Gastroesophageal sphincter (tissue), 4 donors: ENCODE measurements at places on chromosomes 2 and 18.
A peak's percentile ranks its signal among the peaks of the same experiment; 100 is the strongest.

- ATAC-seq, result no peak
Measured at GRCh38 chr2:42232024-42232423, 62.9 kb downstream of the EML4 start.

- ATAC-seq, result peak; percentile 74
Measured at GRCh38 chr2:178280244-178280852, 86.0 kb downstream of the OSBPL6 start.

DNA sequence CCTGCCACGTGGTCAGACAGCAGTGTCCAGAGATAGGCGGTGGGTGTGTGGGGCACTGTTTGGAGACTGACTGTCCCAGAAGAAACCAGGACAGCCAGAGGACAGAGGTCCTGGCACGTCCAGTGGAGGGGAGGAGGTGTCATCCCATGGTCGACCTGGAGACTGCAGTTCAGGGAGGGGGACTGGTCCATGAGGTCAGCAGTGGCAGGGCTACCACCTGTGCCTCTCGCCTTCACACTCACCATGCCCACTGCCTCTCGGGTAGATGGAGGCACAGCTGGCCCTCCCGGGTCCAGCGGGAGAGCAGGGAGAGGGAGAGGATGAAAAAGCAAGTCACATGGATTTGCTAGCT, 53.9 kb downstream of the INHBB start:
- no peak for ATAC-seq

- ATAC-seq, result no peak
Measured at GRCh38 chr18:78641689-78642231, 337.9 kb upstream of the SALL3 start.

- ATAC-seq, result no peak
Measured at GRCh38 chr2:119599384-119599783, 55.1 kb downstream of the CFAP221 start.

DNA sequence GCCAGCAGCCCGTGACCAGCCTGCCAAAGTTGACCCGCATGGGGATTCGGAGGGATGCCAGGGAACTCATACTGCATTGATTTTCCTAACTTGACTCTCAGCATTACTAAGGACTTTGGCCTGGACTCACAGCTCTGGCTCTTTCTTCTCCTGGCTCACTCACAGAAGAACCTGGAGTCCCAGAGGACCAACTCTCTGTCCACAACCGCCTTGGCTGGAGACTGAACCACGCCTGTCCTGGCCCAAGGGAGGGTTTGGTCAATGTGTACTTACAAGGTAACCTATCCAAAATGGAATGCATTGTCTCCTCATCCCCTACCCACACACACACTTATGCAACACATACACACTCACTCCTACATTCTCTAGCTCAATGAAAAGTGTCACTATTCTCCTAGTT, 135.6 kb upstream of the KLHL29 start:
- ATAC-seq, result peak; percentile 77

- no peak for ATAC-seq
Measured at GRCh38 chr2:148507970-148508369, 136.6 kb upstream of the EPC2 start.

GRCh38 chr2:168976034-168976654, 55.0 kb downstream of the ABCB11 start:
- no peak for ATAC-seq

DNA sequence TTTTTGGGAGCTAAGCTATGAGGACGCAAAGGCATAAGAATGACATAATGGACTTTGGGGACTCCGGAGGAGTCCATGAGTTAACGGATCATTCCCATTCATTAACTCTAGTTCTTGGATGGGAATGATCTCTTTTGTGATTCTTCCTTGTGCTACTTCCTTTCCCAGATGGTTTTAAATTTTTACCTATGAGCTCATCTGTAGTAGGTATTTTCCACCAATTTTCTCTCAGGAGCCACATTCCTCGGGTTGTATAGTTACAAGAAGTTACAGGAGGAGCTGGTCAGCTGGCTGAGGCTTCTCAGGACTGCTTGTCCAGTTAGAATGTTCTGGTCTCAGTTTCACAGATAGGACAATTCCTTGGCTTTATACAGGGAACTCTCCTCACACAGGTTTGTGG, 42.9 kb upstream of the LPIN2 start:
- no peak for ATAC-seq

GRCh38 chr2:221350616-221351015, 221.5 kb downstream of the EPHA4 start:
- ATAC-seq, result no peak

DNA sequence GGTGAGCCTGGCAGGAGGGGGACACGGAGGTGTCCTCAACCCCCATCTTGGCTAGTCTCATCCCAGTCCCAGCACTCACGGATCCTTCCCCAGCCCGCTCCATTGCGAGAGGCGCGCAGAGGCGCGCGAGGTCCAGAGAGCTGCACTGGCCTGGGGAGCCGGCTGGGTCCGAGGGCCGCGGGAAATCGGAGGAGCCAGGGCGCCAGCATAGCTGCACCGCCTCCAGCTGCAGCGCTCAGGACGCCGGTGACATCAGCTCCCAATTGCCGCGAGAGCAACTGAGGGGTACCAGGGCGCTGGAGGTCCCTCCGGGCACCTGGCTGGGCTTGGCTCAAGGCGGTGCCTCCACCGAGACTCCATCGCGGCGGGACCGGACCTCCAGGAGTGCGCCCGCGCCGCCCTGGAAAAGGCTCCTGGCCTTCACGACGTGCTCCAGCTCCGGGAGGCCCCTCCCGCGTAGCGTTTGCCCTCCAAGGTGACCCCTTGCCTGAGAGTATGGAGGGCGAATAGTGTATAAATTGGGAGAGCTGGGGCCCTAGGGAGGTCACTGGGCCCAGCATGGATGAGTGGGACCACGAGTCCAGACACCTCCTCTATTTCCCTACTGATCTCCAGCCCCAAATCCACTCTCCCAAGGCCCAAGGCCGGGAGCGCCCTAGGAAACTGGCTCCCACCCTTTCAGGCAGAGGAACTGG, 5.5 kb downstream of the RTKN start:
- ATAC-seq, result no peak

- ATAC-seq, result no peak
Measured at GRCh38 chr18:75124551-75124950, 84.4 kb downstream of the PTGR3 start.

- ATAC-seq, result peak; percentile 6
Measured at GRCh38 chr2:68290901-68291300, 28.8 kb downstream of the CNRIP1 start.

DNA sequence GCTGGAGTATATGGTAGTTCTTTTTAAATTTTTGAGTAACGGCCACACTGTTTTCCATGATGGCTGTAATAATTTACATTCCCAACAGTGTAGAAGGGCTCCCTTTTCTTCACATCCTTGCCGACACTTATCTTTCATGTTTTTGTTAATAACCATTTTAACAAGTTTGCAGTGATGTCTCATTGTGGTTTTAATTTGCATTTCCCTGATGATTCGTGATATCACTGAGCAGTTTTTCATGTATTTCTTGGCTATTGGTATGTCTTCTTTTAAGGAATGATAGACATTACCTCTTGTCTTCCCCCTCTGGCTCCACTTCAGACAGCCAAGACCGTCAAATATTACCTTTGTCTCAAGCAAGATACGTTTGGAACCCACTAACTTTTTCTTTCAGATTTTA, 371.1 kb upstream of the NRP2 start:
- ATAC-seq, result no peak

GRCh38 chr18:52395146-52395852, 55.3 kb downstream of the DCC start:
- ATAC-seq, result no peak

GRCh38 chr18:36685580-36685979, 143.2 kb downstream of the TPGS2 start:
- no peak for ATAC-seq

- no peak for ATAC-seq
Measured at GRCh38 chr2:235287375-235287733, 206.5 kb upstream of the AGAP1 start.

GRCh38 chr2:164746713-164747112, 94.9 kb downstream of the COBLL1 start:
- no peak for ATAC-seq

DNA sequence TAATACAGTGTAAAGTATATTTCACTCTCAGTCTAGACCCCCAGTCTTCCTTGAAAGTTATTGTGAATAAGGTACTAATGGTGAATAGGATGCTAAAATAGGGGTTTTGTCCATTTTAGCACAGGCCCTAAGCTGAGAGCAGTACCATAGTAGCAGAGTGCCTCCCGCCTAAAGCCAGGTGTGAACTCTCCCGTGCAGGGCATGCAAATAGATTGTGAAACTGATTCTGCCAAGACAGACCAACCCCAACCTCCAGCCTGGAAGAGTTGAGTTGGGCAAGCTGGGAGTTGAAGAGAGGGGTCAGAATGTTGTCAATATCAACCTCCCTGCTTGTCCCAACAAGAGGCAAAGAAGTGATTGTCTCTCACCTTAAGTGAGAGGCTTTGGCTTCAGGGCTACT, 97.4 kb upstream of the CYRIA start:
- no peak for ATAC-seq

DNA sequence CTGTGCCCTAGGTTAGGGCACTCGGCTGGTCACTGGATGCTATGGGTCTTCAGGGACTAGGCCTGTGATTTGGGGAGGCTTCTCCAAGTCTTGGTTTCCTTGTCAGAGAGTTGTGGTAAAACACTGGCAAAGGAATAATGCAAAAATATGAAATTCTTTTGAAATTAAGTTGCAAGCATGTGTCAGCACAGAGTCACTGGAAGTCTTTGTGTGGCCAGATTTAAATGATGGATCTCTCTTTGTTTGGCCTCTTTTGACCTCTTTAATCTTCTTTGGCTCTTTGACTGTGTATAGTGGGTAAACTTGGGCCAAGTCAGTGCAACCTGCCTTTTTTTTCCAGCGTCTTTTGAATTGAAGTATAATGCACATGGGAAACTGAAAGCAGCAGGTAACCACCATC, 12.1 kb downstream of the HK2 start:
- no peak for ATAC-seq

DNA sequence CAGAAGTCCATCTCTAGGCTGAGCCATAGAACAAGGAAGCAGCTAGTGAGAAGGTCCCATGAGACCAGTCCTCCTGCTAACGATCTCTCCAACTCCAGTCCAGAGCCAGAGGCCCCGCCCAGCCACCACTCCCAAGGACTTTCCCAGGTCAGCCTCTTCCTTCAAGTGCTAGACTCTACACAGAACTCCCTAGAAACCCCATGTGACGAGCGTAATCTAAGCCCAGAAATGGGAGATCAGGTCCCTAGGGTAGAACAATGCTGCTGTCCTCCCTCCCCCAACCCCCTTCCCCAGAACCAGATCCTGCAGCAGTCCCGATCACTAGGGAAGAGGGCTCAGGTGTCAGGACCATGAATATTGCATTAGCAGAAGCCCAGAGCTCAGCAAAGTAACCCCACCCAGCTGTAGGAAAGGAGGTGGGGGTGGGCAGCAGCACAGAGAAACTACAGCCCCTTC, 6.9 kb downstream of the DCTN1 start:
- no peak for ATAC-seq

DNA sequence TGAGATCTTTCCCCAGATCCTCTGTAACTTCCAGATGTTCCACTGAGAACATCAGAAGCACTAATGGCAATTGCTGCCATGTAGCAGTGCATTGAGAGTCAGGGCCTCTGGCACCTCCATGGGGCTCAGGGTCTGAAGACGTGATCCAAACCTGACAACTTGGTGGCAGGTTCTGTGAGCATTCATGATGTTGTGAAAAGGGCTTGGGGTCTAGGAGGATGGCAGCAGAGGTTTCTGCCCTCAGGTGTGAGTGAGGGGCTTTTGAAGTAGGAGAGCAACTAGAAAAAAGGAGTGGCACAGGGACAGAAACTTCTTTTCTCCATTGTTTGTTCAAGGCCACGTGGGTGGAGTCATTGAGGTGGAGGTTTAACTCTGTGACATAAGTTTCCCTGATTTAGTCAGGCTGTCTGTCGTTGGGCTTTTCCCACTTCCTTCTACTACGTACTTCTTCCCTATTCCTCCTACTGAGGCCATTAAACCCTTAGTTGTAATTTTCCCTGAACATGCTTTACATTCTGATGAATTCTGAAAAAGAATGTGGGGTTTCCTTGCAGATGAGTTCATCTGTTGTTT, 13.1 kb downstream of the CFLAR start:
- no peak for ATAC-seq

GRCh38 chr2:20177556-20178248, 47.2 kb downstream of the SDC1 start:
- no peak for ATAC-seq

GRCh38 chr2:9914384-9915065, 37.0 kb upstream of the GRHL1 start:
- ATAC-seq, result no peak

- ATAC-seq, result no peak
Measured at GRCh38 chr2:239700686-239701345, 300.0 kb upstream of the HDAC4 start.

DNA sequence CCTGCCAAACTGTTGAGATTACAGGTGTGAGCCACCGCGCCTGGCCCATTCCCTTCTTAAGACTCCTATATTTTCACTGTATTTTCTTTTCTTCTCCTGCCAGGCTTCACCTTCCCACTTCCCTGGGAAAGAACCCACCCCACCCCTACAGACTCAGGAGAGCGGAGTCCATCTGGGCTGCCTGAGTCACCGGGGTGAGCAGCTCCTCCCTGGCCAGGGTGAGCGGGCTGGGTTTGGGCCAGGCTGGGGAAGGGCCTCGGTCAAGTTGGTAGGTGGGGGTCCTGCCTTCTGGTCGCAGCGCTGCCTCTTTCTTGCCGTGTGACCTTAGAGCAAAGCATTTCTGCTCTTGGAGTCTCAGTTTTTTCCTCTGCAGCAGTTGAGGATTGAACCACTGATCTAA, 2.1 kb upstream of the GAREM2 start:
- no peak for ATAC-seq

DNA sequence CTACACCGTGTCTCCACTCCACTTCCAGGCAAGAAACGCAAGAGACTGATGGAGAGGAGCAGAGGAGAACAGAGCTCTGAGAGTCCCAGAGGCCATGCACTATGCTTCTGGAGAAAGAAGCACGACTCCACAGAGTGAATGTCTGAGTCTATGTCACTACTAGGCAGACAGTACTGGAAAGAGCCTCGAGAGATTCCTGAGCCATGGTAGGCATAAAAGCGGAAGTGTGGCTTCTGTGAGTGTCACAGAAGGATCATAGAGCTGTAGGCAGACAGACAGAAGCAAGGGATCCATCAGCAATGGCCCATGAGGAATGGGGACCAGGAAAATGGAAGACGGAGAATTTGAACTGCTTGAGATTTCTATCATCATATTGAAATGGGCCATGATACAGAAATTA, 542.6 kb downstream of the ZEB2 start:
- ATAC-seq, result no peak

- ATAC-seq, result no peak
Measured at GRCh38 chr18:31447530-31448191, at the start of gene DSG3. Gene DSG3 (plus strand): TSS chr18:31447741. CDS start chr18:31447878, 137 bp downstream.

GRCh38 chr2:158743466-158743865, 51.7 kb upstream of the DAPL1 start:
- no peak for ATAC-seq

DNA sequence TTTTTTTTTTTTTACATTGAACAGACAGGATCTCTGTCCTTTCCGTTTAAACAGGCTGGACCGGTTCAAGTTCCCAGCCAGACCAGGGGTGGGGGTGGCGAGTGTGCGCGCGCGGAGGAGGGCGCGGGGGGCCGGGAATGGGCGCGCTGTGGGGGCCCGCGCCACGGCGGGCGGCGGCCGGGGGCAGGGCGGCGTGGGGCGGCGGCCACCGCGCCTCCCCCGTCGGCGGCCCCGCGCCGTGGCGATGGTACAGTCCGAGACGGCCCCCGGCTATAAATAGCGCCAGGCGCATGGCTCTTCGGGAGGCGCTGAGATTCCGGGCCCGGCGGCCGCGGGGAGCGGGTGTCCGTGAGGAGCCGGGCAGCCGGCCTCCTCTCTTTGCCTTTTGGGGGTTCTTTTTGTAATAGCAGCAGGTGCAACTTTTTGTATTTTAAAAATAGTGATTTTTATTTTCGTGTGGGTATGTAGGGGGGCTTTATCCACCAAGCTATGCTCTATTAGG, 430 bp upstream of the CELF4 start:
- peak; percentile 62 for ATAC-seq

GRCh38 chr2:225254363-225254762, 145.1 kb upstream of the NYAP2 start:
- ATAC-seq, result no peak
